ENCODE measurements at places on chromosomes 7 and 10.
A peak's percentile ranks its signal among the peaks of the same experiment; 100 is the strongest.

- no peak for DNase-seq
These were observed 3.2 kb downstream of the FRMD4A start for GRCh38 chr10:14327527-14327926.

- no peak for DNase-seq
These were observed 206.0 kb upstream of the MDFIC start for GRCh38 chr7:114715907-114716306.

- no peak for DNase-seq
These were observed 70.7 kb downstream of the MALSU1 start for GRCh38 chr7:23369695-23370404.

DNA sequence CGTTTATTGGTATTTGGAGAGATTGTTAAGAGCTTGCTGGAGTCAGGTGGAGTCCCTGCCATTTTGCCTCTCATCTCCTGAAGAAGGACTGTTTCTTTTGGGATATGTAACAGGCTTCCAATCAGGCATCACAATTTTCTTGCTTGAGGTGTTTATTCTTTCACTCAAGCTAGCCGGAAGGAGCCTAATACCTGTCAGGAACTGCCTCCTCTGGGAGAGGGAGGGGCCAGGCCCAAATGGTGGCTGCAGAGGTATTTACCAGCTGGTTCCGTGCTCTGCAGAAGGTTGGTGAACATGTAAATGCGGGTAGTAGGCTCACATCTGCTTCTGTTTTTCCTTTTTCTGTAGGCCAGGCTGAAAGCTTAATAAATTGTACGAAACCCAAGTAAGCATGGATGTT lies 114.0 kb downstream of the TCF7L2 start:
- no peak for DNase-seq

- no peak for DNase-seq
These were observed 1329.0 kb upstream of the CELF2 start for GRCh38 chr10:9688711-9689110.

DNA sequence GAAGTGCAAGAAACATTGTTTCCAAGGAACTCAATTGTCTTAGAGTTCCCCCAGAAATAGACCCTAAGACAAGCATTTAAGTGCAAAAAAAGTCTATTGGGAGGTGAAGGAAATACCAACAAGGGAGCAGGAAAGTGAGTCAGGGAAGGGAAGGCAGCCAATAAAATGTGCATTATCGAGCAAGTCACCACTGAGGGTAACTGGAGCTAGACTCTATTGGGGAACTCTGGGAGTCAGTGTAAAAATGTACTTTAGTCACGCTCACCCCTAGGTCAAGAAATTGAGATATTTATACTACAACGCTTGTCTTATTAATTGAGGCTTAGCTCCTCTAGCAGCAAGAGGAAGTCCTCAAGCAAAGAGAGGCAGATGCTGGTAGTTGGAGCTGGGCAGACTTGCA lies 137.7 kb downstream of the RTKN2 start:
- no peak for DNase-seq

DNA sequence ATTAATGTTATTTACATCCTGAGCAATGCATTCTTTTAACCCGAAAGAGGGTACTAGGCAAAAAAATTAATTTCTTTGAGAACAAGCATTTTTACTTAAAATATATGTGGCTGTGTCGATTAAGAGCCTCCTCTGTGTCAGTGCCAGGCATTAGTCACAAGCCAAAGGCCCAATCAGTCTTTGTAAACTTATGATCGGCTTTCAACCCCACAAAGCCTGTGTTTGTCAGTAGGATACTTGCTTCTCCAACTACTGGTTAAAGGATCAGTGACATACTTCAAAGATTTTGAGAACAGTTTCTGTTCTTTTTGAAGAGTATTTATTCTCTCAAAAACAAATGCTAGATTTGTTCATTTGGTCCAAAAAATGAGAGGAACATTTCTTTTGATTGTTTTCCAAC lies 159.3 kb downstream of the NRCAM start:
- DNase-seq = no peak

DNA sequence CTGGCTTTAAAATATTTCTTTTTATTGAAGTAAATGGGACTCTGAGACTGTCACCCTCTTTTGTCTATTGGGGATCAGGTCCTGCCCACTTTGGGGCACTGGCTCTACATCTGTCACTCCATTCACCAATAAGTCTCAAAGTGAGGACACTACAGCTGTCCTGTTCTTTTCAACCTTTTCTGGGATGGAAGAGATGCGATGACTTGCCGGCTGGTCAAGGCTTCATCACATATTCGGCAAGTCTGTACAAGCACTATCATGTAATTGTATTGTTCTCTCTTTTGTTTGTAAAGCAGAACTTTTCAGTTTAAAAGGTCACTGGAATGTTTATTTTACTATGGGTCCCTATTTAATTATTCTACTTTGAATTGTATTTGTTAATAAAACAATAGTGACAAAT lies 17.7 kb upstream of the SP8 start:
- no peak for DNase-seq

DNA sequence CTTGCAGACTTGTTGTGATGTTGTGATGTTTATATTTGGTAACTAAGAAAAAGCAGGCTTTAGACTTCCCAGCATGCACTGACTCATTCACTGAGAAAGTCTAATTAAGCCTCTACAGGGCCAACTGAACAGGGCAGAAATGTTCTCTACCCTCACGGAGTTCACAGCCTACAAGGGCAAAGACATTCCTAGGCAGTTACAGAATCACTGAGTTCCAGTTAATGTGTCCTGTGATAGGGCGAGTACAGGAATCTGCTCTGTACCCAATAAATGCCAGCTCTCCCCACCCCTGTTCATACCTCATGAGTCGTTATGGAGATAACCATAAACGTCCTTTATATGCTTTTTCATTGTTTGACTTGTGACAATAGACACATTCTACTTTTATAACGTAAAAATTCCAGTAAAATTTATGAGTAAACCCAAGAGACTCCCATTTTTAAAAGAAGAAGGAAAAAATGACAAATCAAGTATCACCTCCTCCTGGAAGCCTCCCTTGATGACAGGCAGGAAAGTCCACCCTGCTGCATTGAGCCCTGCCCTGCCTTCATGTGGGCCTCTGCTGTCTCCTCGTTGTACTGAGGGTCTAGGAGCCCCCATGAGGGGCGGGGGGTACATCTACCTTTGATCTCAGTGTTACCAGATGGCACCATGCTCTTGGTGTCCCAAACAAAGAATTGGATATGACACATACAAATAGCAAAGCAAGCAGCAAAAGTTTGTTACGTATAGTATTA lies 14.3 kb downstream of the MUC12 start:
- no peak for DNase-seq

- no peak for DNase-seq
These were observed 332.7 kb downstream of the ADARB2 start for GRCh38 chr10:1404323-1405260.

DNA sequence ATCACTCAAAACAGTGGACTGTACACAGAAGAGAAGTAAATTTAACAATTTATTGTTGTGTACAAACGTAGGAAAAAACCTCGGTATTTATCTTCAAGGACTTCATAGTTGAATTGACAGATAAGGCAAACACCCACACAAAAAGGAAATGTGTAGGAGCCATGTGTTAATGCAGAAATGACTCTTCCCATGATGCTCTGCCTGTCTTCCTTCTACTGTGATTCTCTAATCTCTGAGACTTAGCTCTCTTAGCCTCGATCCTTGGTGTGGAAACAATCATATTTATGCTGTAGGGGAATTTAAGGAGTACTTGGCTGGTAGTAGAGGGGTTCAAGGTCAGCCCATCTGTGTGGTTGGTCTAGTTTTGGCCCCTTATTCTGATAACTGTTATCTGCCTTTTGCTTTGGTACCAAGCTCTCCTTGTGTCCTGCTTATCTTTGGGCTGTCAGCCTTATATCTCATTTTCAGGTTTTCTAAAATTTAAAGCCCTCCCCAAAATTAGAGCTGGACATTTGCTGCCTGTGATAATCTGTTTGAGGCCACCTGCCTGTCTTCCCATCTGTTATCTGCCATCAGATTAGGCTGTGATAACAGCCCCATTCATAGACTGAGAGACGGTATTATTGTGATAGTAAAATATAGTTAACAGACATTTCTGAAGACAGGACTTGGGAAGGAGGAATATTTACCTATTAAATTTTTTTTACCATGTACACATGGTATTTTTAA lies 81.7 kb downstream of the GPR85 start:
- peak; percentile 84 for DNase-seq

GRCh38 chr7:129644634-129645230 lies 33.2 kb downstream of the NRF1 start:
- peak; percentile 75 for DNase-seq

DNA sequence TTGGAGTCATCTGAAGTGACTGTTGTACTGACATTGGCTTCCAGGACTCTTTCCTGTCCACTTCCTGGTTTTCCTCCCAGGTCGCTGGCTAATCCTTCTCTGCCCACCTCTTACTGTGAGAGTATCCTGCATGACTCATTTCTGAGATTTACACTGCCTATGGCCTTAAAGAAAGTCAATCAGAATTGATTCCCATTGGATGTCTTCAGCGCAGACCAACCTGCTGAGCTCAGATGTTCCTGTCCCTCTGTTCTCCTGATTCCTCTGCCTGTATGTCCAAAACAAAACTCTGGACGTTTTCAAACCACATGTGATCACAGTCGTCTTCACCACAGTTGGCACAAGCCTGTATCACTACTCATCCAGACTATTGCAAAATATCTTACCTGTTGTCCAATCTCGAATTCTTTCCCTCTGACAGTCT lies 262.1 kb downstream of the CREB5 start:
- DNase-seq = no peak

DNA sequence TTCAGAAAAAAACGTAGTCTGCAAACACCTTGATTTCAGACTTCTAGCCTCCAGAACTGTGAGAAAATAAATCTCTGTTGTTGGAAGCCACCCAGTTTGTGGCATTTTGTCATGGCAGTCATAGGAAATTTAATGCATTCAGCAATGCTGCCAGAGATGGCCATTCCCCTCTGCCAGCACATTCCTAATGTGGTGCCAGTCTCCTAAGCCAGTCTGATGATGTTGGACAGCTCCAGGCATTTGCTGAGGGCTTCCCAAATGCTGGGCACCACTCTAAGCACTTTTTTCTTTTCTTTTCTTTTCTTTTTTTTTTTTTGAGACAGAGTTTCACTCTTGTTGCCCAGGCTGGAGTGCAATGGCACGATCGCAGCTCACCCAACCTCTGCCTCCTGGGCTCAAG lies 666.7 kb upstream of the C7orf33 start:
- DNase-seq = no peak

DNA sequence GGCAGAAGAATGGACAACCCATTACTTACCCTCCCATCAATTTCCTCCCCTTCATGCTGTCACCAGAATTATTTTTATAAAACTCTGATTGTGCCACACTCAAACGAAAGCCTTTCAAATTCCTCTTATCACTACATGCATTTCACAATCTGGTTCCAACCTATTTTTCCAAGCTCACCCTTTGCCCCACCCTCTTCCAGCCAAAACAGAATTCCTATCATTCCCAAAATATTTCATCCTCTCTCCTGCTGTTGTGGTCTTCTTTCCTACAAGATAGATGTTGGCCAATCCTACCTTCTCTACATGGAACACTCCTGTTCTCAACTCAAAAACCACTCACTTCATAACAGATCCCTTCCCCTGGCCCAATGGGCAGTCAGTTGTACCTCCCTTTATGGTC lies 111.5 kb downstream of the ELAPOR2 start:
- no peak for DNase-seq

GRCh38 chr7:38312821-38313220 lies 39.4 kb upstream of the TARP start:
- DNase-seq = no peak

DNA sequence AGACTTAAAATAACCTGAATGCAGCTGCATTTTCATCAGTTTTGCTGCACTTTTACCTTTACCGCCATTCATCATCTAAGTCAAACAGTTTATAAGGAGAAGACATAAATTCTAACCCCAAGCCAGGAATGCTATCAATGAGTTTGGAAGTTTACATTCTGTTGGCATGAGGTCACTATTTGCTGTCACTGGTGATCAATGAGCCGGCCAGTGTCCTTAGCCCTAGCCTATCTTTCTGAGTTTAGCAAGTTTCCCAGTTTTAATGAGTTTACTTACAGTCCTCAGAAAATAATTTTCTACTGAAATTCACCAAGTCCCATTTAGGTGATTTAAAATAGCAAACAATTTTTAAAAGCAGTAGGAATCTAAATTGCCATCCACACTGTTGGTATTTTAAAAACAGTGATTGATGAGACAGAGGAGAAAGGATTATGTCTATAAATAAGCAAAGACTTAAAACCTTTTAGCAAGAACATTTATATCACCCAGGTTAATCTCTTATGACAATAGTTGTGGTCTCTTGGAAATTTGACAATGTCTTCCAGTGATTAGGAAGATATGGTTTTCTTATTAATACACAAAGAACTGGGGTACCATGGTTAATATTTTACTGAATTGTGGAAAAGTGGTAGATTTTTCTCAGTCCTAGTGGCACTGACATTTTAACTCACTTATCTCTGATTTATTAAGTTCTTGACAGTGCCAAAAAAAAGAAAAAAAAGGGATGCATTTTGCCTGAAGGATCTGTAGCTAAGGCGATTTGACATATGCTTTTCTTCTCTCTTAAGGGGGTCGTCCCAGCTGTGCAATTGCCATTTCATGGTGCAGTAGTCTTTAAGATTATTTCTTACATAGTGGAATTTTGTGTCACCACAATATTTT lies 443.4 kb upstream of the ANKRD30A start:
- DNase-seq = no peak

- DNase-seq = no peak
These were observed 4.4 kb downstream of the CD36 start for GRCh38 chr7:80642871-80643270.

DNA sequence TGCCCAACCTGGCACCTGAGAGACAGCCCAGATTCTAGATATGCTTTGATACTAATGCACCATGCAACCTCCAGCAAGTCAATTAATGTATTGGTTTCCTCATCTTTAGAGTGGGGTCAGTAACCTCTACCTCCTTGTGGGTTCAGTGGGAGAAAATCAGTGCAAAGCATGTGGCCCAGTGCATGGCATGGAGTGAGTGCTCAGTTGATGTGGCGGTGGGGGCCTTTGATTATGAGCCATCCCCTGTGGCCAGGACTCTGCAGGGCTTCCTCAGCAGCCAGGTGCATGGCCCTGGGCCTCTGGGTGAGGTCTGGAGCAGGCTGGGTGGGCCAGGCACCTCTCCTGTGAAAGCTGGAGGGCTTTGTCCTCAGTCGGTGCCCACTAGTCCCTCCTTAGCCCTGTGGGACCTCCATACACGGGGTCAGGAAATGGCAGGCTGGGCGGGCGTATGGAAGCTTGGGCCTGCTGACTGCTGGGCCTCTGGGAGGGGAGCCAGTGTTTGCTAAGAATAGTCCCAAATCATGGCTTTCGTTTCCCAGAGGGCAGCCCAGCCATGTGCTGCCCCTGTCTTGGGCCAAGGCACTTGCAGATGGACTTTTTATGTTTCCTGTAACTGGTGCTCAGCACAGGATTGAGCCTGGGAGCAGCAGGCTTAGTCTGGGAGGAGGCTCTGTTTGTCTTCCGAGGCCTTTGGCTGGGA lies 3.4 kb downstream of the PALD1 start:
- DNase-seq = peak; percentile 99

DNA sequence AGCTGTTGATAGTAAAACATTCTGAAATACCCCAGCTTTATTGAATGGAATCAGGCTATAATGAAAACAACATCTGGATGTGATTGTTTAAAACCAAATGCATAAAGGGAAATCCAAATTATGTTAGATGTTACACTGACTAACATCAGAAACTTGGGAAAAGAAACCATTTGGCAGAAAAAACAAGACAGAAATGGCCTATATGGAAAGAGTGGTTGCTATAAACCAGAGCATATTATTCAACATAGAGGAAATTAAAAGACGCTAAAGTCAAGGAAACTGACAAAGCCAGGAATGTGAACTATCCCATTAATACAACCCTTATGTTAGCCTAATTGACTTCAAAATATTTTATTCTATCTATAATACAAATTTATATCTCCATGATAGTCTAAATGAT lies 53.0 kb upstream of the CABCOCO1 start:
- no peak for DNase-seq

All from G401 (cell line).